Calu3 (cell line): ENCODE measurements at places on chromosomes 5 and 9.
A peak's percentile ranks its signal among the peaks of the same experiment; 100 is the strongest.

GRCh38 chr9:91995000-91995655, 45.1 kb upstream of the ROR2 start:
- H3K27ac ChIP-seq = no peak overlapping the region
- H3K4me3 ChIP-seq = no peak overlapping the region
- DNase-seq = no peak
- H3K27me3 ChIP-seq = peaks cover 72% of the 10 kb centered on the region

DNA sequence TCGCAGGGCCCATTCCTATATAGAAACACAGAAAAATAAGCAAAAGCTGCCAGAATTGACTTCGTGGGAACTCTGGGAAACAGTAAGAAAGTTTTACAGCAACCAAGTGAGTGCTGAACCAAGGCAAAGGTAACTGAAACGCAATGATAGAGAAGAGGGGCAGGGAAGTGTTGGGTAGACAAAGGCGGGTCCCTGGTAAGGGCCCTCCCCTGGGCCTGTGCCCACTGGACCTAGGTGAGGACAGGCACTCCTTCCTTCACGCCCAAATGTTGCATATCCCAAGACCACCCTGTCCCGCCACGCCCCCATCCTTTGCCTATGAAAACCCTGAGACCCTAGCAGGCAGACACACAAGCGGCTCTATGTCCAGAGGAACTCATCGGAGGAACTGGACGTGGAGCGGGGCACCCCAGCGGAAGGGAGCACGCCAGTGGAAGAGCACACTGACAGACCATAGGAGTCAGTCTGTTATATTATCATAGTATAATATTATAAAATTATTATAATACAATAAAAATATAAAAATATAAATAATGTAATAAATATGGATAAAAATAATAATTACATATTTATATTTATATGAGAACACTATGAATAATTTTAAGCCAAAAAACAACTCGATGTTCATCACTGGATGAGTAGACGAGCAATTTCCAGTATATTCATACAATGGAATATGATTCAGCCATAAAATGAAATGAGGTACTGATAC, 27.9 kb downstream of the CDKN2A start:
- DNase-seq = no peak
- H3K27ac ChIP-seq = peak overlapping the region; percentile 33
- peaks cover 18% of the 10 kb centered on the region for H3K4me1 ChIP-seq
- no peaks in the 10 kb centered on the region for H3K27me3 ChIP-seq

- H3K36me3 ChIP-seq = no peaks in the 10 kb centered on the region
- peaks cover 8% of the 10 kb centered on the region for H3K4me1 ChIP-seq
- no peak overlapping the region for H3K27ac ChIP-seq
- no peak overlapping the region for H3K4me3 ChIP-seq
- H3K27me3 ChIP-seq = no peaks in the 10 kb centered on the region
Measured at GRCh38 chr5:132437604-132438266, 52.8 kb downstream of the IRF1 start.

DNA sequence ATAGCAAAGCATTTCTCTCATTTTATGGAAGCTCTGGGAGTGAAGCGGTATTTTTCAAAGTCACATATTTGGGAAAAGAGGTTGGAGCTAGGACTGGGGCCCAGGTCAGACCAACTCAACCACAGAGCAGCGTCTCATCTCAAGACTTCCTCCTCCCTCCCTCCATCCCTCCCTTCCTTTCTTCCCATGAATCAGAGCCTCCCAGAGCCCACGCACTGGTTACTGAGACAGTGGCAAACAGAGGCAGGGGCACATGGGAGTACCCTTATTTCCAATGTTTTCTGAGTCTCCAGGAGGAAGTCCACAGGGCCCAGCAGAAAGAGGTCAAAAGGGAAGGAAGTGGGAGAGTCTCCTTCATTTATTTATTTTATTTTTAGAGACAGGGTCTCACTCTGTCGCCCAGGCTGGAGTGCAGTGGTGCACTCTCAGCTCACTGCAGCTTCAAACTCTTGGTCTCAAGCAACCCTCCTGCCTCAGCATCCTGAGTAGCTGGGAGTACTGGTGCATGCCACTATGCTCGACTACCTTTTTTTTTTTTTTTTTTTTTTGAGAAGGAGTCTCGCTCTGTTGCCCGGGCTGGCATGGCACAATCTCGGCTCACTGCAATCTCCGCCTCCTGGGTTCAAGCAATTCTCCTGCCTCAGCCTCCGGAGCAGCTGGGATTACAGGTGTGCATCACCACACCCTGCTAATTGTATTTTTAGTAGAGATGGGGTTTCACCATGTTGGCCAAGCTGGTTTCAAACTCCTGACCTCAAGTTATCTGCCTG, 52.5 kb upstream of the CDKN2AIPNL start:
- peaks cover 12% of the 10 kb centered on the region for H3K36me3 ChIP-seq
- H3K27me3 ChIP-seq = no peaks in the 10 kb centered on the region
- H3K27ac ChIP-seq = no peak overlapping the region
- H3K4me3 ChIP-seq = no peak overlapping the region
- no peak for DNase-seq
